NCI-H446 (cell line): ENCODE measurements at places on chromosomes 12 and 14.

GRCh38 chr14:106417224-106418049 is 891.1 kb downstream of the TMEM121 start:
- DNase-seq, result no peak

GRCh38 chr14:103861413-103862392 is 14.3 kb upstream of the PPP1R13B start:
- no peak for DNase-seq

DNA sequence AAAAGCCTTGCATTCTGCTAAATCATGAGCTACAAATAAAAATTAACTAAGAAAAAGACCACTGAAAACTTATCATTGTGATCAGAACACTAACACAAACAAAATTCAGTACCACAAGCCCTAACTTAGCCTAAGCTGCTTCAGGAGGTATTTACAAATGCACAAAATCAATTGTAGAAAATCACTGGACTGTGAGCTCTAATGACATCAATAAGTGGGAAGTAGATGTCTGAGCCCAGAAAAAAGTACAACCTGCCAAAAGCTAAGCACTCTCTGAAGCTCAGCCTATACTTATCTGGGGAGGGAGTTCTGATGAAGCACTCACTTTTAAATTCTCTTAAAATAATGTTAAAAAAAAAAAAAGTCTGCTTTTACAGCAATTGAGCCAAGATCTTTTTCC is 92.9 kb downstream of the SLCO1B1 start:
- DNase-seq, result no peak

DNA sequence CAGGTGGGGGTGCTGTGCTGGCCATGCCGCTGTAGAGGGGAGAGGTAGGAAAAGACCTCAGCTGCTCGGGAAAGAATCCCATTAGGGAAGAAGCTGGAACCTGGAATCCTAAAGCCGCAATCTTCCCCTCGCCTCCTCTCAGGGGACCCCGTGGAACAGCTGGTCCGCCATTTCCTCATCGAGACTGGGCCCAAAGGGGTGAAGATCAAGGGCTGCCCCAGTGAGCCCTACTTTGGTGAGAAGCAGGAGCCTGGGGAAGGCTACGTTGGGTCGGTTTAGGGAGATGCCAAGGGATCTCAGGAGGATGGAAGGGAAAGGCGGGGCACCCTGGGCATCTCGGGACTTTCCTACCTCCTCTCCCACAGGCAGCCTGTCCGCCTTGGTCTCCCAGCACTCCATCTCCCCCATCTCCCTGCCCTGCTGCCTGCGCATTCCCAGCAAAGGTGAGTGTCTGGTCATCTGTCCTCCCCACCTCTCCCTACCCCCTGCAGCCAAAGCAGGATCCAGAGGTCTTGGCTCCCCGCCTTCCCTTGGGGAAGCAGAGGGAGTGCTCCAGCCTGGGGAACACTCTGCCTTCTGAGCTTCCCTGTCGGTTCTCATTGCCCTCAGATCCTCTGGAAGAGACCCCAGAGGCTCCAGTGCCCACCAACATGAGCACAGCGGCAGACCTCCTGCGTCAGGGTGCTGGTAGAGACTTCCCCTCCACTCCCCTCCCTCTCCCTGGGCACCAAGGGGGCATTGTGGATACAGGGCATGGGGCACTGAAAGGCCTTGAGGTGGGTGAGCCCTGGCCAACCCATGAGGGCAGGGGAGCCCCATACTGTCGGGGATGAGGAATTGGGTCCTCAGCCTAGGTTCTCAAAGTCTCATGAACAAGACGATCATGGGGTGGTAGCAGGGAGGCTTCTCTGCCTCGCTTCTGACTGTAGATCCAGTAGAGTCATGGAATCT is 12.4 kb downstream of the TNS2 start:
- no peak for DNase-seq

GRCh38 chr12:91109148-91109564 is 2.1 kb downstream of the LUM start:
- no peak for DNase-seq

DNA sequence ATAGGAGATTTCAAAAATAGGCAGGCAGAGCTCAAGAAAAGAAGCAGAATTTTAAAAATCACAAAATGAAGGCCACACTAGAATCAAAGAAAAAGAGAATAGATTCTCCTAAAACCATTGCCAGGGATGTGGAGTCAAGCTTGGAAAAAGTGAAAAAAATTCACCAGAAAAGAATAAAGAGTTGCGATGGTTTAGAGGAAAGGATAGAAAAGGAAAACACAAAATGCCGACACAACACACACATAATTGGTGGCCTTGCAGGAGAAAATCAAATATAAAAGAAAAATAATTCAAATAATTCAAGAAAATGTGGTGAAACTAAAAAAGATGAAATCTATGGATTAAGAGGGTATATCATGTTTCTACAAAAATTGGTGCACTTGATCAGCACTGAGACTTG is 181.6 kb upstream of the C14orf180 start:
- DNase-seq, result no peak

GRCh38 chr12:108915632-108916133 is 35.8 kb downstream of the DAO start:
- DNase-seq, result no peak

DNA sequence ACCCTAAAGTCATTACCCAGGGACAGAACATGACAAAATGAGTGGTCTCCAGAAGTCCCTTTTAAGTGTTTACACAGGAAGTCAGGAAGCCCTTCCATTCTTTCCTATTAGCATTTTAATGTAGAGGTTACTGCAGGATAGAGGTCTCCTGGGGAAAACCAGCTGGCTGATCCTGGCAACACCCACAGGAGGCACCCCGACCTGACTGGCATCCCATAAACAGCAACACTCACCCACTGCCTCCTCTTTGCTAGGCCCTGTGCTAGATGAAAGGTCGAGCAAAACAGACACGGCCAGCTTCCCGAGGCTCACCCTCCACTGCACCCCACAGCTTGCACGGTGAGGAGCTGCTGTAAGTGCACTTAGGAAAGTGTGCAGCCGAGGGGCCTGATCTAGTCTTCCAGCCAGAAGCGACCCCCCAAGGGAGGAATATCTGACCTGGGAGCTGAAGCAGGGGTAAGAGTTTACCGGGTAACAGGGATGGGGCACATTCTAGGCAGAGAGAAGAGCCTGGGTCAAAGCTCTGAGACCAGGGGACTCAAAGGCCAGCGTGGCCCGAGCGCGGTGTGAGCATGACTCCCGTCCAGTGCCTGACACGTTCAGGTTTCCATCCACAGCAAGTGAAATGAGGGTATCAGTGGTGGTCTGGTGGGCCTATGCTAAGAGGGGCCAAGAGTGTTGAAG is 9.0 kb downstream of the DAZAP2 start:
- DNase-seq, result no peak
